ENCODE measurements at places on chromosomes 1 and 21.

DNA sequence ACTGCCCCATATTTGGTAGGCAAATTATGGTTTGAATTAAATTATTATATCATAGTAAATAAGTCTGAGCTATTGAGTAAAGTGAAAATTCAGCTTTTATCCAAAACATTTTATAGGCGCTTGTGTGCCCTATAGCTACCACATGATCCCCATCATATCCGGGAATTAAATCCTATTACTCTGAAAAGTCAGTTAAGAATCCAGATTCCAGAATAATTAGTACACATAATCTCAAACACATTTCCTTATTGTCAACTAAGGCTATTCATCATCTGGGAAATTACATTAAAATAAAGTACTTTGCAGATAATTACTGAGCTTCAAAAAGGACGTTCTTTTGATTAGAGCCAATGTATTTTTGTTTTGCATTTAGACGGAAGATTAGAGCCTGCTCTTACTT, 72.3 kb downstream of the CTH start:
- DNase-seq, result no peak

- DNase-seq, result no peak
Observed at GRCh38 chr21:45409466-45410150, 4.6 kb downstream of the COL18A1 start.

- DNase-seq, result no peak
Observed at GRCh38 chr1:116458695-116459094, 85.7 kb downstream of the ATP1A1 start.

DNA sequence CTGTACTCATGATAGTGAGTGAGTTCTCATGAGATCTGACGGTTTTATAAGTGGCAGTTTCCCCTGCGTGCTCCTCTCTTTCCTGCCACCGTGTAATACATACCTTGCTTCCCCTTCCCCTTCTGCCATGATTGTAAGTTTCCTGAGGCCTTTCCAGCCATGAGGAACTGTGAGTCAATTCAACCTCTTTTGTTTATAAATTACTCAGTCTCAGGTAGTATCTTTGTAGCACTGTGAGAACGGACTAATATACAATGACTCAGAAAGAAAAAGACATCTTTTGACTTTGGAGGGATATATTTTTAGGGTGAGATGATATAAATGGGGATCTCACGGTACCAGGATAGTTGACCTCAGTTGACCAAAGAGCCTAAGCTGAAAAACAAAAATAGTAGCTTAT, 74.7 kb upstream of the BACH1 start:
- DNase-seq, result no peak
